ENCODE measurements at places on chromosomes 13 and 19.

DNA sequence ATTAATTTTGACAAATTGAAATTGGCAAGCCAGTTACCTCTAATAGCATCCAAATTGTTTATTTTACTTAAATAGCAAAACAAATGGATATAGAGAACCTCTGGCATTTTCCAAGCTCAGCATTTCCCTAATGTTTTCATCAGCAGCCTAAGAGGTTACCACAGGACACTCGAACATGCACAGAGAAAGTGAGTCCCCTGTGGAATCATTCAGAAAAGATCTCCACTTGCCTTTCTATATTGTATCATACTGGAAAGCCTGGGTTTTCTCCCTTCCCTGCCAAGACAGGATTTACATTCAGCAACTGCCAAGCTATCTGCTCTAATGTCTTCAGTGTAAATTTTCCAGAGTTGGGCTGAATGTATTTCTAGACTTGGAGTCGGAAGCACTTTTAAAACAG, 188.9 kb downstream of the KCTD12 start:
- no peak for DNase-seq

DNA sequence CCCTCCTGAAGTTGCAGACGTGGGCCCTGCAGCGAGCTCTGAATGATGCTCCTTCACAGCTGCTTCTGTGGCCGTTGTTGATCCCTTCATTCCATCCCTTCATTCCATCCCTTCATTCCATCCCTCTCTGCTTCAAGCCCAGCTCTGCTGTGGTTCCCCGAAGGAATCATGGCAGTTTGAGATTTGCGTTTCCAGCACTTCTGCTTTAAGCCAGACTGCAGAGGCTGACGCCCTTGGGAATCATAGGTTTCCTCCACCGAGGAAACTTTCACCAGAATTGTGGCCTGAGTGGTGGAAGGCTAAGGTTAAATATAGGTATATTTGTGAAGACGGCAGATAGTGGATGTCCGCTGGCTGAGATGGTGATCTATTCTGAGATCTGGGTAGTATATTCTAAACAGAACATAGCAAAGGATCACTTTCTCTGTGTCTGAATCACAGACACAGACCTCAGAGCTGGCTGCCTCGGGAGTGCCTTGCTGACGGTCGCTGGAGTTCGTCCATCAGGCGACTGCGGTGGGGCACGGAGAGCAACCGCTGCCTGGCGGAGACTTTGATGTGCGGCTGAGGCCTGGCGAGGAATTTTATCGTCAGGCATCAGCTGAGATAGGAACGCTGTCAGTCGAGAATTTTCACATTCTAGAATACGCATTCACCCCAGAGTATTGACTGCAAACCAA, 42.8 kb upstream of the DCUN1D2 start:
- peak; percentile 41 for DNase-seq

DNA sequence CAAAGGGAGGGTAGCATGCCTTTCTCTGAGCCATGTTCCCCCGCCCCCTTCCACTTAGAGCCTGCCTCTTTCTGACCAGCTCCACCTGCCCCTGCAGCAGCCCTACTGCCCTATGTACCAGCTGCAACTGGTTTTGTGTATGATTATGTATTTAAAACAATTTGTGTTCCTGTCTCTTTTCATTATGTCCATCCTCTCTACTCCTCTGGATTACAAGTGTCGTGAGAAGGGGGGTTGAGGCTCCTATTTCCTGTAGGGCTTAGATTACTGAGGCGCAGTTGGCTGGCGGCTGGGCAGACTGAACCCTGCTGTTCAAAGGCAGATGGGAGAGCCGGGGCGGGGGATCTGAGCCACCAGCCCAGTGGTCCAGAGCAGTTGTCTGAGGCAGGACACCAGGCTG, 213.3 kb downstream of the KCNRG start:
- no peak for DNase-seq

- no peak for DNase-seq
Measured at GRCh38 chr13:49098198-49098597, 121.9 kb upstream of the MLNR start.

DNA sequence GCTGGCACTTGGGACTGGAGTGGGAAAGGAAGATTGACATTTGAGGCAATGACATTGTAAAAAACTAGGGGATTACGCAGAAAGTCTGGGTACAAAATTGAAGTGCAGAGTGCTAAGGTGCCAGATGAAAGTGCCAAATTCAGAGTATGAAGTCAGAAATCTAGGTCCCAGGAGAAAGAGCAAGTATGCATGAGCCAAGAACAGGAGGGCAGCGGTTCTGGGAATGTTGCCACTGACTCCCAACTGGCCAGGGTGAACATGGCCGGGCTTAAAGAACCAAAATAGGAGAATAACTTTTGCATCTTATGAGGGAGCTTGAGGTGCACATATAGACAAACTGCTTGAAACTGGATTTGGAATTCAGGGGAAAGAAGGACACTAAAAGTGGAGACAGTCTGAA, 495.8 kb upstream of the KLF12 start:
- DNase-seq: no peak

DNA sequence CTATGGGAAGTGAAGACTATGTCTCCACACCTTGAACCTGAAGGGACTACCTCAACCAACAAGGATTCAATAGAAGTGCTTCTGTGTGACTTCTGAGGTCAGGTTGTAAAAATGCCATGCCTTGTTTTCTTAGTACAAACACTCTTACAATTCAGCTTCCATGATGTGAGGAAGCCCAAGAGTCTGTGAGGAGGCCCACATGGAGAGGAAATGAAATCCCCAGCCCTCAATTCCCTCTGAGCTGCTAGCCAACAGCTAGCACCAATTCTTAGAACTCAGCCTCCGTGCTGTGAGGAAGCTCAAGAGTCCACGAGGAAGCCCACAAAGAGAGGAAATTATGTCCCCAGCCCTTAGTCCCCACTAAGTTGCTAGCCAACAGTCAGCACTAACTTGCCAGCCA, 12.6 kb upstream of the LMTK3 start:
- DNase-seq: no peak

DNA sequence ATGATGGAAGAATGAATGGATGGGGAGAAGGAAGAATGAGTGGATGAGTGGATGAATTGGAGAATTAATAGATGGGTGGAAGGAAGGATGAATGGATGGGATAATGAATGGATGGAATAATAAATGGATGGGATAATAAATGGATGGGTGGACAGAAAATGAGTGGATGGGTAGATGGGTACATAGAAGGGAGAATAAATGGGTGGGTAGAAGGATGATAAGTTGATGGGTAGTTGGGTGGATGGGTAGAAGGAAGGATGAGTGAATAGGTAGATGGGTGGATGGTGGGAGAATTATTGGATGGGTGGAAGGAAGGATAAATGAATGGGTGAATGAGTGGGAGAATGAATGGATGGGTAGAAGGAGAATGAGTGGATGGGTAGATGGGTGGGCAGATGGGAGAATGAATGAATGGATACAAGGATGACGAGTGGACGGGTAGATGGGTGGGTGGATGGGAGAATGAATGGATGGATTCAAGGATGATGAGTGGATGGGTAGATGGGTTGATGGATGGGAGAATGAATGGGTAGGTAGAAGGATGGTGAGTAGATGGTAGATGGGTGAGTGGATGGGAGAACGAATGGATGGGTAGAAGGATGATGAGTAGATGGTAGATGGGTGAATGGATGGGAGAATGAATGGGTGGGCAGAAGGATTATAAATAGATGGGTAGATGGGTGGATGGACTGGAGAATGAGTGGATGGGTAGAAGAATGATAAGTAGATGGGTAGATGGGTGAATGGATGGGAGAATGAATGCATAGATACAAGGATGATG, 15.9 kb downstream of the VSTM2B start:
- DNase-seq: no peak

GRCh38 chr13:50654331-50654730, 189.2 kb downstream of the DLEU7 start:
- DNase-seq: no peak

- no peak for DNase-seq
Measured at GRCh38 chr19:13926715-13927114, 11.5 kb downstream of the PODNL1 start.

GRCh38 chr13:59203855-59204254, 959.9 kb downstream of the DIAPH3 start:
- no peak for DNase-seq

DNA sequence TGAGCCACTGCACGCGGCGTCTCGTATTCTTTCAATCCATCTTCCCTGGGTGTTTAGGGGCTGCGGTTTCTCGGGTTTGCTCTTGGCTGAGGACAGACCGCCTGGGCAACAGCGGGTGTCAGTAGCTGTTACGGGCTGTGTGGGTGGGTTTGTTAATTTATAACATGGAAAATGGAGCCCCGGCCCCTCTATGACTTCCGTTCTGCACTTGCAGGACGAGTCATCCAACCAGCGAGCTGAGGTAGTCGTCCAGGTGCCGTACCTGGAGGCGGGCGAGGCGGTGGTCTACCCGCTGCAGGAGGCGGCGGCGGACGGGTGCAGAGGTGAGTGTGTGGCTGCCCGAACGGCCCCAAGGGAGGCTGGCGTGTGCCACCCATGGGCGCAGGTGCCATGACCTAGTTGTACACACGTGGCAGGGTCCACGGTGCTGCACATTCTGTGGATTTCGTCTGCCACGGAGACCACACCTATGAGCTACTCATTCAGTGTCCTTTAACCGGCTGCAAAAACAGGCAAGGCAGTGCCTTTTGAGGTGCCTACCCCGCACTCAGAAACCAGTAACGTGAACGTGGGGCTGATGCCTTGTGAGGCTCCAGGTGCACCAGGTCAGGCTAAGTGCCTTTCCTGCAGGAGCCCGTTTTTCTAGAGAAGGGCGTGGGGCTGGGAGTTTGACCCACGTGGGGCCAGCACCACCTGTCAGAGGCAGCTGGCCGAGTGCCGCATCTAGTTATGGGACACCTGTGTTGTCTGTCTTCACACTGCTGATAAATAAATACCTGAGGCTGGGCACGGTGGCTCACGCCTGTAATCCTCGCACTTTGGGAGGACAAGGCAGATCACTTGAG, 10.9 kb downstream of the POLR2E start:
- peak; percentile 53 for DNase-seq

GRCh38 chr19:18593367-18594095, 4.9 kb downstream of the REX1BD start:
- DNase-seq: peak; percentile 57

DNA sequence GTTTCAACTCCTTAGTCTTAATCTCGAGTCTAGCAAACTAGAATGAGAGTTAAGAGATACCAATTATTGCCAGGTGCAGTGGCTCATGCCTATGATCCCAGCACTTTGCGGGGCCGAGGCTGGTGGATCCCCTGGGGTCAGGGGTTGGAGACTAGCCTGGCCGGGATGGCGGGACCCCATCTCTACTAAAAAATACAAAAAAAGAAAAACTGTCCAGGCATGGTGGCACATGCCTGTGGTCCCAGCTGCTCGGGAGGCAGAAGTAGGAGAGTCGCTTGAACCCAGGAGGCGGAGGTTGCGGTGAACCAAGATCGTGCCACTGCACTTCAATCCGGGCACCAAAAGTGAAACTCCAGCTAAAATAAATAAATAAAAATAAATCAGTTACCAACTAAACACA, 1119.5 kb upstream of the ATXN8OS start:
- no peak for DNase-seq

DNA sequence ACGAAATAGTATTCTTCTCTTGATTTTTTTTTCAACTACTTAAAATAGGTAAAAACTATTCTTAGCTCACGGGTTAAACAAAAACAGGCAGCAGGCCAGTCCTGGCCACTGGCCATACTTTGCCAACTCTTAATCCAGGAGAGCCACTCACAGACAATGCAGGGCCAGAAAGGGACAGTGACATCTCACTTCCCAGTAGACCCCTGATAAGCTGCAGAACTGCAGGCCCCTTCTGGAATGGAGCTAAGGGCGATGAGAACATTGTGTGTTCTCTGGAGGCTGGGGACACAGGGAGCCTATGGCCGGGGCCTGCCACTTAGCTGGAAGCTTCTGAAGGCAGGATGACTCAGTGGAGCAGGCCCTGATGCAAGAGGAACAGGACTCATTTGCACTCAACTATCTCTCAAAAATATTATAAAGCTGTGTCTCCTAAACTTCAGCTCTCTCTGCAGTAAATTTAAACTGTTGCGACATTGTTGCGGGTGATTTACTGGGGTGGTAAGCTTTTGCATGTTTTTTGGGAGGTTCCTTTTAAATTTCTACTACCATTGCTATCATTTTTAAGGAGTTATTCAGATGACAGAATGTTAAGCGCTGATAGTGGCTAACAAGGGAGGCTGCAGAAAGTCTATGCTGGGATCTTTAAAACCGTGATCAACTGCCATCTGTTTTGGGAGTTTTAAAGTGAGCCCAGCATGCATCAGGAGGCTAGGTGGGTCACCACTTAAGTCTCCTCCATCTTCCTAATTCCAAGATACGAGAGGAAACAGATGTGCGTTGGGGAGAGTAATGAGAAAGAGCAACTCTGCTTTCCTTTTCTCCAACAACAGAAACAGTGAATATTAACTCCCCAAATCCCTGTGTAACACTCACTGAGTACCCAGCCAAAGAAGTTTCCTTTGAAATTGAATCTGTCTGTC, 33.2 kb upstream of the KATNAL1 start:
- no peak for DNase-seq

DNA sequence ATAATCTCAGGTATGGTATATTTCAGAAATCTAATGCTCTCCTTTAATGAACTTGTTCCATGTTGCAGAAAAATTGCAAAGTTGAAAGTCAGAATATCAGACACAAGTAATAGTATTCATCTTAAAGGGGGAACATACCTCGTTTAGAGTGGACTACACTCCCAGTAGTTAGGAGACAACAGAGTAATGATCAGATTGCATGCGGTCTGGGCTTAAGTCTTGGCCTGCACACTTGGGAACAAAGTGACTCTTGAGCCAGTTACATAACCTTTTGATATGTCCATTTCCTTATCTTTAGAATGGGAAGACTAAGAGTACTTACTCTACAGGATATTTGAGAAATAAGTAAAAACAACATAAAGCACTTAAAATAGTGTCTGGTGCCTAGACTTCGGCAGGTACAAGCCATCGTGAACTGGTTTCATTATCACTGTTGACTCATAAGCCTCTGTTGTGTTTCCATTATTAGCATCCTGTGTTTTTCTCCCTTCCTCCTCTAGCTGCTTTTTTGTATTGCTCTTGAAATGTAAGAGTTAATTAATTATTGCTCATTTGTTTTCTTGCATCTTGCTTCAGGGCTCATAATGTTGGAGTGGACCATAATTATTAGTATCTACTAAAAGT, 53.0 kb downstream of the DPY19L3 start:
- DNase-seq: no peak

DNA sequence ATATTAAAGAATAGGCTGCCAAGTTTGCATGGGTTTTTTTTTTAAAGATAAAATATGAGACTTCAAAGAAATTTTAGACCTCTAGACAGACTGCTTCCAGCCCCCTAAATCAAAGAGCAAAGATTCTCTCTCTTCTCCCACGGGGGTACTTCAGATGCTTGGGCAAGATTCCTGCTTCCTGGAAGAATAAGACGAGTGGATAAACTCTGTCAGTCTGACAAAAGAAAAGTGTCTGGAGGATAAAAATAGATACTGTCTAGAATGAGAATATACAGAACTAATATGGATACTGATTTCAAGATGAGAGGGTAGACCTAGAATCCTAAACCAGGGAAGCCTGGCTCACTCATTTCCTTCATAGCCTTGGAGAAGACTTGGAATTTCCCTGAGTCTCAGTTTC, 435.1 kb downstream of the FOXO1 start:
- no peak for DNase-seq

All from RWPE2 (cell line).